ENCODE measurements at places on chromosomes 16 and 17.
A peak's percentile ranks its signal among the peaks of the same experiment; 100 is the strongest.

DNA sequence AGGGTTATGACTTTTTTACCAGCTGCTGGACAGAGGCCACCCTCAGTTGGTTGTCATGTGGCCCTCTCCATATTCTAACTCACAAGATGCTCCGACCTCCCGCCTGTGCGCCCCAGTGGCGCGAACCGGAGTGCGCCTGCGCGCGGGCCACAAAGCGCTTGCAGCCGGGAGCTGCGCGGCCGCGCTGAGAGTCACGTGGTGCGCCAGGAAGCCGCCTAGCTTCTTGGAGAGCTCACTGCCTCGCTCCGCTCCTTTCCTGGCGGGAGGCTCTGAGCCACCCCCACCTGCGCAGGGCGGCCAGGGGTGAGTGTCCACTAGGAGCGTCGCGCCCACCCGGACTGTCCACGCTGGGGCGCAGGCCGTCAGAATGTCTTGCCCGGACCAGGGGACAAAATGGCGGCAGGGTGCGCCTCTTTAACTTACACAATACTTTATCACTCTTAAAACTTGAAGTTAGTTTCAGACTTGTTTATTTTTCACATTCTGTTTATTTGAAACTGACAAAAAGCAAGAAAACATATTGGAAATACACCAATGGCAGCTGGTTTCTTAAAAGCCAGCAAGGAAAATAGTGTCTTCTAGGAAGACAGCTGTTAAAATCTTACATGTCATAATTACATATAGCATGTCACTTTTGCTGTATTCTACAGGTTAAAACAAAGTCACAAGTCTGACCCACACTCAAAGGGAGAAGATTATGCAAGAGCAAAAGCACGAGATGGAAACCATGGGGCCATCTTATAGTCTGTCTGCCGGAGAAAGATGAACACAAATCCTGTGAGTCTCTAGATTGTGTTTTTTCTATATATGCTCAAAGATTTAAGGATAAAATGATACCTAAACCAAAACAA is 357.9 kb downstream of the CNTNAP4 start:
- no peak overlapping the region for H3K27ac ChIP-seq
- no peaks in the 10 kb centered on the region for H3K36me3 ChIP-seq
- H3K4me3 ChIP-seq: no peak overlapping the region
- no peak for DNase-seq
- H3K27me3 ChIP-seq: no peaks in the 10 kb centered on the region
- H3K4me1 ChIP-seq: no peaks in the 10 kb centered on the region

GRCh38 chr16:24988593-24989338 is 26.4 kb downstream of the ARHGAP17 start:
- no peak overlapping the region for H3K27ac ChIP-seq
- no peak overlapping the region for H3K4me3 ChIP-seq

GRCh38 chr17:42543190-42544079 is 7.4 kb downstream of the NAGLU start:
- no peak overlapping the region for H3K27ac ChIP-seq
- peaks cover 18% of the 10 kb centered on the region for H3K36me3 ChIP-seq
- no peak overlapping the region for H3K4me3 ChIP-seq
- H3K27me3 ChIP-seq: no peaks in the 10 kb centered on the region
- peaks cover 11% of the 10 kb centered on the region for H3K4me1 ChIP-seq
- DNase-seq: no peak

GRCh38 chr16:46788891-46789474 is 40.8 kb upstream of the MYLK3 start:
- H3K27me3 ChIP-seq: no peaks in the 10 kb centered on the region
- no peak overlapping the region for H3K27ac ChIP-seq
- H3K4me1 ChIP-seq: peaks cover 25% of the 10 kb centered on the region
- no peak overlapping the region for H3K4me3 ChIP-seq
- no peak for DNase-seq

DNA sequence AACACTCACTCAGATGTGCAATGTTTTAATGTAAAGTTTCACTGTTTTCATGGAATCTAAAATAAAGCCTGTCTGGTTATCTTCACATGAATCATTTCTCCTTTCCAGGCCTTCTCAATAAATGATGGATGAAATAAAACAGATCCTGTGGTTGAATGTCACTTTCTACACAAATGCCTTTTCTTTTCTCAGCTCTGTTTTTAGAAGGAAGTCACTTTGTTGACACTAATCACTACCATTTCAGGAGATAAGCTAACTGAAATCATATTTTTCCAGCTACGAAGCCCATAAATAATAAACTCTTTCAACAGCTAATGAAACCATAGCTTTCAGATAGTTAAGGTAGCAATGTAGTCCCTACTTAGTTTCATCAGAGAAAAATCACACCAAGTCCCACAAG is 17.9 kb downstream of the NME2 start:
- no peak for DNase-seq
- H3K4me1 ChIP-seq: no peaks in the 10 kb centered on the region
- H3K27ac ChIP-seq: no peak overlapping the region

- H3K27ac ChIP-seq: no peak overlapping the region
- no peaks in the 10 kb centered on the region for H3K27me3 ChIP-seq
- DNase-seq: no peak
- H3K36me3 ChIP-seq: no peaks in the 10 kb centered on the region
- no peak overlapping the region for H3K4me3 ChIP-seq
- H3K4me1 ChIP-seq: no peaks in the 10 kb centered on the region
Observed at GRCh38 chr17:12231355-12231682, 210.6 kb downstream of the MAP2K4 start.

DNA sequence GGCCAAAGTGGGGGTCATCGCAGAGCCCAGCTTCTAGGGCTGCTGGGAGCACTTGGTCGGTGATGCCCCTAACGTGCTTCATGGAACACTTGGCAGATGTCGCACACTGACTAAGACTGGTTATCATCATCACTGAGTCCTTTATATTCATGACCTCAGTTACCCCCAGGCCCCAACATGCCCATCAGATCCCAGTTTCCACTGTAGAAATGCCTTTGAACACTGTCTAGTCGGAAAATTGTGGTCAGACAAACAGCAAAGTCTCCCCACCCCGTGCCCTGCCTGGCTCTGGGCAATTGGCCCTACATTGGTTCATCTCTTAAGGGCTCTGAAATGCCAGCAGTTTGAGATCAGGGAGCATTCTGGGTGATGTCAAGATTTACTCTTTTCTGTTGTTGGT is 51.3 kb downstream of the NKD1 start:
- H3K4me3 ChIP-seq: no peak overlapping the region
- no peak overlapping the region for H3K27ac ChIP-seq
- no peaks in the 10 kb centered on the region for H3K27me3 ChIP-seq
- no peak for DNase-seq
- H3K36me3 ChIP-seq: no peaks in the 10 kb centered on the region

DNA sequence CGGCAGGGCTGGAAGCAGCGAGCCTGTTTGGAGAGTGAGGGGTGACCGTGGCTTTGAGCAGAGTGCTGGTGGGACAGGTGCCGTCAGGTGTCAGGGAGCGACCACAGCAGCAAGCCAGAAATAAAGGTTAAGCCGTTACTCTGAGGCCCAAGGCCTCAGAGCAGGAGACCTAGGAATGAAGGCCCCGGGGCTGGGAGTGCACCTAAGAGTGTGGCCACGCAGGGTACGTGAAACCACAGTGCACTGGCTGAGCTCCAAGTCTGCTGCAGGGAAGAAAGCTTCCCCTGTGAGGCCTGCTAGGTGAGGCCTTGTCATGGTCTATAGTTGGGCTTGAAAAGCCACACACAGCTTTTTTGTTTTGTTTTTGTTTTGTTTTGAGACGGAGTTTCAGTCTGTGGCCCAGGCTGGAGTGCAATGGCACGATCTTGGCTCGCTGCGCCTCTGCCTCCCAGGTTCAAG is 8.7 kb downstream of the CLUAP1 start:
- peak; percentile 59 for DNase-seq
- peaks cover 58% of the 10 kb centered on the region for H3K36me3 ChIP-seq
- no peaks in the 10 kb centered on the region for H3K27me3 ChIP-seq
- peak overlapping the region; percentile 74 for H3K27ac ChIP-seq
- H3K4me3 ChIP-seq: no peak overlapping the region
- H3K4me1 ChIP-seq: peaks cover 52% of the 10 kb centered on the region

- H3K4me3 ChIP-seq: no peak overlapping the region
- peaks cover 8% of the 10 kb centered on the region for H3K27me3 ChIP-seq
- H3K36me3 ChIP-seq: no peaks in the 10 kb centered on the region
- H3K4me1 ChIP-seq: no peaks in the 10 kb centered on the region
- DNase-seq: no peak
- no peak overlapping the region for H3K27ac ChIP-seq
Observed at GRCh38 chr17:49104511-49105074, 28.0 kb upstream of the B4GALNT2 start.

GRCh38 chr17:19486351-19487023 is 47.2 kb upstream of the SLC47A1 start:
- no peak for DNase-seq
- H3K27me3 ChIP-seq: peaks cover 2% of the 10 kb centered on the region
- H3K36me3 ChIP-seq: no peaks in the 10 kb centered on the region
- H3K27ac ChIP-seq: no peak overlapping the region
- no peak overlapping the region for H3K4me3 ChIP-seq

DNA sequence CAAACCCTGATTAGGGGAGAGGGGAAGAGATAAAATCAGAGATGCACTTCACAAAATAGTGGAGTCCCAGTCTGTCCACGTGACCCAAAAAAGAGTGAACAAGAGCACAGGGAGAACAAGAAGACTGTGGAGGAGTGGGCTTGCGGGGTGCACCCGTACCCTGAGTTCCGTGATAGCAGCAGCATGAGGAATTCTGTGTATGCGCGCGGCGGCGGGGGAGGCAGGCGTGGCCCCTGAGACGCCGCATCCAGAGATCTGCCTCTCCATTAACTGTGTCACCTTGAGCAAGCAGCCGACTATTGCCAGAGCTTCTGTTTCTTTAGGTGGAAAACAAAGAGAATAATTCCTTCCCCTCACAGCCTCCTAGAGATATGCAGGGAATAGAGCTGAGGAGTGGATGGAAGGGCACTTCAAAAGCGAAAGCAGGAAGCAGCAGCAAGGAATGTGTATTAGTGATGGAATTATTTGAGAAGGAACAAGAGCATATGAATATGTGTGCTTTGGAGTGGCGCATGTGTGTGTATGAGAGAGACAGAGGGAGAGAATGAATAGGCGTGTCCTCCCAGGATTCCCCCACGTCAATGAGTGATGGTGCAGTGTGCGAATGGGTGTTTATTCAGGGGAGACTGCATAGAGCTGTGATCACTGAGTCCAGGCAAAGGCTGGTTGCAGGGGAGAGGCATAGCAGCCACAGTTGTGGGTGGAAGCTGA is 10.4 kb upstream of the SOX9 start:
- DNase-seq: no peak
- H3K4me1 ChIP-seq: no peaks in the 10 kb centered on the region
- no peak overlapping the region for H3K27ac ChIP-seq
- H3K4me3 ChIP-seq: no peak overlapping the region

DNA sequence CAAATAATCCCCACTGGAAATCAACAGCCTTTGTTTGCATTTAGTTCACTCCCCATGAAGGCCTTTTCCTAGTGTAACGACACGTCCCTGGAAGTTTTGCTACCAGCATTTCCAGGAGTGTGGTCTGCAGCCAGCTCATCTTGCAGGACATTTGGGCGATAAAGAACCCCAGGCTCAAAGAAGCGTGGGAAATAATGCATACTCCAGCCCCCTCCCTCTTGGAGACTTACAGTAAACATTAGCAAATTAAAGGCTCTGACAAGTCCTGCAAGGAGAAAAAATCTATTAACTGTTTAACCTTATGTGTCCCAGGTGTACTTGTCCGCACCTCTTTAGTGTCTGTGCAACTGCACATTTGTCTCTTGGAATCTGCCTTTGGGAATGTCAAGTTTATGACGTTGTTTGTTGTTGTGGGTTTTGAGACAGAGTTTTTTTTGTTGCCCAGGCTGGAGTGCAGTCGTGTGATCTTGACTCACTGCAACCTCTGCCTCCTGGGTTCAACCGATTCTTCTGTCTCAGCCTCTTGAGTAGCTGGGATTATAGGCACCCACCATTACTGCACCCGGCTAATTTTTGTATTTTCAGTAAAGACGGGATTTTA is 131.1 kb downstream of the ABCC1 start:
- H3K36me3 ChIP-seq: peaks cover 93% of the 10 kb centered on the region
- H3K4me1 ChIP-seq: no peaks in the 10 kb centered on the region
- H3K27me3 ChIP-seq: no peaks in the 10 kb centered on the region
- no peak overlapping the region for H3K27ac ChIP-seq

DNA sequence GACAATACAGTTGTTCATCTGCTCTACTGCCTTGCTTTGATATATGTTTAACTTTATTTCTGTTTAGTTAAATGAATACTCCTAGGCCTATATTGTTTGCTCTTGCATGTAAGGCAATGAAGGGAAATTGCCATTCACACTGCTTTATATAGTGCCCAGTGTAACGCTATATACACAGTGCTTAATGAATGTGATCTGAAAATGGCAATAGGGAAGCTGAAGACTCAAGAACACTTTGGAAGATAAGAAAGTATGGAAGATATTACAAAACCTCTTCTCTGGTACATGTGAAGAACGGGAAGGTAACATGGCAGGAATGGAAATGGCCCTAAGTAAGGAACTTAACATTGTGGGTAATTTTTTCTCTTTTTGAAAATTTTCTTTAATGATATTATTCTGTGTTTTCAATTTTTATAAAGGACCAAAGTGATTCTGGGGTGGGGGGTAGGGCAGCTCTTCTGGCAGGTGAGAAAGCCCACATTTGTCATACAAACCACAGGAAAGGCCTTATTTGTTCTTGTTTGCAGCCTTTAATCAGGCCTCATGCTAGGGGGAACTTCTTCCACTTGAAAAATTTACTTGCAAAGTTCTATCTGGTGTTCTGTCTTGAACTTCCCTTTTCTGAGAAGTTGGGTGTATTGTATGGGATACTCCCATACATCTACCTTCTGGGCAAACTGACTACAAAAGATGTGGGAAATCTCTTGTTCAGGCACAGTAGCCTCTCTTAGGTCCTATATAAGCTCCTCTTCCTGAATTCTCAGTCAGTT is 100.8 kb upstream of the CORO6 start:
- H3K27ac ChIP-seq: peak overlapping the region; percentile 29
- H3K27me3 ChIP-seq: no peaks in the 10 kb centered on the region
- no peak for DNase-seq
- no peak overlapping the region for H3K4me3 ChIP-seq
- H3K36me3 ChIP-seq: peaks cover 31% of the 10 kb centered on the region
- peaks cover 52% of the 10 kb centered on the region for H3K4me1 ChIP-seq

- H3K36me3 ChIP-seq: no peaks in the 10 kb centered on the region
- peak overlapping the region; percentile 74 for H3K27ac ChIP-seq
- H3K4me1 ChIP-seq: peaks cover 14% of the 10 kb centered on the region
- DNase-seq: no peak
- no peak overlapping the region for H3K4me3 ChIP-seq
Observed at GRCh38 chr17:8393470-8394231, 4.0 kb downstream of the RNF222 start.
